ENCODE measurements at places on chromosomes 3 and 15.

GRCh38 chr15:74397239-74398068 lies 30.0 kb upstream of the CYP11A1 start:
- DNase-seq = no peak

GRCh38 chr3:159724627-159725026 lies 264.0 kb upstream of the IL12A start:
- no peak for DNase-seq

- no peak for DNase-seq
Observed at GRCh38 chr15:66808181-66808824, 106.3 kb downstream of the SMAD6 start.

- DNase-seq = no peak
Observed at GRCh38 chr3:113241292-113242095, 30.1 kb downstream of the BOC start.

DNA sequence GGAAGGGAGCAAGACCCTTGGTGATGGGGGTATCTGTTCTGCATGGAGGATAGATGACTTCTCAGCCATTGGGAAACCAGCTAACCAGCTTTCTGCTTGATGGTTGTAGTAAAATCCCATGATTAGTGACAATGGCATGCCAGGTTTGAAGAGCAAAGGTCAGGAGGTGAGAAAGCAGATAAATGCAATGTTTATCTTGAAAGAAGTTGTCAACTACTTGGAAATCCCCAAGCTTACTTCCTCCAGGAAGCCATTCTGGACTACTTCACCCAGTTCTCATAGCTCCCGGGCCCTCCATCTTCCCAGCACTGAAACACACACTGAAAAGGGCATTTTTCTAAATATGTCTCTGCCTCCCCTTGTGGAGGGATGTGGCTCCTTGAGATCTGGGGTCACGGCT lies 51.3 kb downstream of the SMAD3 start:
- DNase-seq = no peak

GRCh38 chr15:76340198-76340802 lies 3.7 kb downstream of the ISL2 start:
- no peak for DNase-seq

DNA sequence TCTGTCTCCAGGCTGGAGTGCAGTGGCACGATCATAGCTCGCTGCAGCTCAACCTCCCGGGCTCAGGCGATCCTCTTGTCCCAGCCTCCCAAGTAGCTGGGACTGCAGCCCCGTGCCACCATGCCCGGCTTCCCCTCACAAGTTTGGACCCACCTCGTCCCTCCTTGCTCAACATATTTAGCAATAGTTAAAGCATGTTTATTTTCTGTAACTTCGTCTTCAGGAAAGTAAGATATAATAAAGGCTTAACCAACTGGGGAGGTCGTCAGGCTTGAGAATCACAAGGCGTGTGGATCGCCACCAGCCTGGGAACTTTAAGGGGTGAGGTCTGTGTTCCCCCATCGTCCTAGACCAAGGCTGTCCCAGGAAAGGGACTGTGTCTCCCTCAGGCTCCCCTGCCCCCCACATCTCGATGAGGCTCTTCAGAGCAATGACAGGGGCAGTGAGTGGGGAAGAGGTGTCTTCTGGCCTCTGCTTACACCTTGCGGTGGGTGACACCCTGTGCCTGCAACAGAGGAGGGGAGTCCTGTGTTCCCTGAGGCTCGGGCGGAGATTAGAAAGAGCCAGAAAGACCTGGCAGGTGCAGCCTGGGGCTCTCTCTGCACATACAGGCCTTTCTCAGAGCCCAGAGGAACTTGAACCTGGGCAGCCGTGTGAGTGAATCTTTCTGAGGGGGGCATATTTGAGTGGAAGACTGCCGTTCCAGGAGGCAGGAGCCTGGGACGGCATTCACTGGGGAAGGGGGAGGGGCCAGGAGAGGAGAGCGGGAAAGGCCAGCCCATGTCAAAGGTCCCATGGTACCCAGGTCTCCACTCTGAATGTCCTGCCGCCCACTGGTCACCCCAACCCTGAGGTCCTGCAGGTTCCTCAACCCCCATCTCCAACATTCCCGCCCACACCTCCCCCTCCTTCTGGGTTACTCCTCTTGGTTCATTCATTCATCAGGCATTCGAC lies 152.3 kb downstream of the SMAD6 start:
- DNase-seq = no peak

DNA sequence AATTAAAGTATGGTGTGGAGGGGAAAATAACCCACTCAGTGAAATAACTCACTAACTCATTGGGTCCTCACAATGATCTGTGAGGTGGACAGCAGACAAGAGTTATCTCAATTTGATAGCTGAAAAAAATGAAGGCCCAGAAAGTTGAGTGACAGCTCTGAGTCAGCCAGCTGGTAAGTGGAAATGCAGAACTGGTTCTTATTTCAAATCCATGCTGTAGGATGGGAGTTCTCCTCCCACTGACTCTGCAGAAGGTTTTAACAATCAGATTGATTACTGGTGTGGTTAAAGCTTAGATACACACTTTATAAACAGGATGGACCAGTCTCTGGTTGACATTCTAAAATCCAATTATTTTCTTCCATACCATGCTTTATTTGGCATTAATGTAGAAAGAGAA lies 87.0 kb upstream of the LMOD3 start:
- DNase-seq = no peak

- no peak for DNase-seq
Observed at GRCh38 chr3:55721716-55722484, 234.8 kb upstream of the WNT5A start.

DNA sequence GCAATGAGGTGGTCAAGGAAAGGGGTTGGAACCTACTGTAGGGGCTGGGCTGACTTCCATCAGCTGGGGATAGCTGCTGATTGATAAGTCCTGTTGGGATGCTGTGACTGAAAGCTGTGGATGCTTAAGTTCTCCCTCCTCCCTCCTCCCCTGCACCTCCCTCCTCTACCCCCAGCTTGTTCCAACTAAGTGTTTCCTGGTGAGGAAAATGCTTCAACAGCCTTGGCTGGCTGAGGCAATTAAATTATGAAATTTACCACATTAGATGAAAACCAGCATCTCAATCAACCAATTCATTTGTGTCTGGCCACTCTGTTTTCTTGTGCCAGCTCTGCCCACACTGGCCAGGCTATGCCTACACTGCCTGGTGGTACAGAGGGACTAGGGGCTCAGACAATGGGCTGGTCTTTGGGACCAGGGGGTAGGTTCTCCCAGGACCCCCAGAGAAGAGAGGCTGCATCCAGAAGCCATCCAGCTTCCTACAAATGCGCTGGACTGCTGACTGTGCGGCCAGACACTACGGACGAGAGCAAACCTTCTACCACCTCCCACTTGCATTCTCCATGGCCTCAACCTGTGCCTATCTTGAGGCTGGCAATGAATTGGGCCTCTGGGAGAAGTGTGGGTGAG lies 2.5 kb downstream of the KLHL25 start:
- DNase-seq = no peak
